ENCODE measurements at places on chromosomes 3 and 15.

DNA sequence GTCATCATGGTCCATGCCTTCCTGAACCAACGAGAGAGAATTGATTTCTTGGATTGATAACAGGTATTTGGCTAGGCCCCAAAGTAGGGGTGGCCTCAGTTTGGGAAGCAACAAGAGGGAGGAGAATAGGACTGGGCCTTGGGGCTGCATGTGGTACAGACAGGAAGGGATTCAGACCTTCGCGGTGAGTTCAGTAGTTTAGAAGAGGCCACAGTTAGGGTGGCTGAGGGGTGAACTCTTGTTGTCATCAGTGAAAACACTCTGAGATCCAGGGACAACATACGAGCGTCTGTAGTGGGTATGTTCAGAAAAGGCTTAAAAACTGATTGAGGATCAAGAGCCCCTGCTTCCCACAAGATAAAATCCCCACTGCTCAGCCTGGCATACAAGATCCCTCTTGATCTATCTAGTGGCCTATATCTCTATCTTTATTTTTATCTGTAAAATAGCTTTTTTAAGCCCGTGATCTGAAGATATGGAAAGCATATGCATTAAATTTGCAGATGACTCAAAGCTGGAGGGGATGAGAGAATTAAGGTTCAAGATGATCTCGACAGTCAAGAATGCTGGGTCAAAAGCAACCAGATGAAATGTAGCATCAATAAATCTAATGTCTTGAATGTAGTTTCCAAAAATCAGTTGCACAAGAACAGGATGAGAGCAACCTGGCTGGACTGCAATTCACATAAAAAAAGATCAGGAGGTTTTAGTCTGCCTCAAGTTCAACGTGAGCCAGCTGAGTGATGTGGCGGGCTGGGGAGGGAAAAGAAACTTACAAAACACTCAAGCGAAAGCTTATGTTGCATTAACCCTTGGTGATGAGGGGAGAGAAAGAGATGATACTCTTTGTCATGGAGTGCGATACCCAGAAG lies 221.1 kb upstream of the TLE3 start:
- DNase-seq = no peak

DNA sequence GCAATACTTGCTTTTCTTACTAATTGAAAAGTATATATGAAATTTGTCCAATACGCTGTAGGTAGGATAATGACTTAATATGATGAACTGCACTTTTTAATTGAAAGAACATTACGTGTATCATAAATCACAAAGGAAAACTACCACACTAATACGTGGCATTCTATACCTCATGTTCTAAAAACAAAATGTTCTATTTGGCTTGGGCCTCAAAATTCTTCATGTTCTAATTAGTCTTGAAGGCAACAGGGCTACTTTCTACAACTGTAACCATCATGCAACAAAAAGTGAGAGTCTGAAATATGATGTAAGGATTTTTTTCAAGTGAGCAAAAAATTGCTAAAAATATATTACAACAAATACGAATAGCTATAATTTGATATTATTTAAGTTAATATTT lies 19.8 kb downstream of the THRB start:
- no peak for DNase-seq

DNA sequence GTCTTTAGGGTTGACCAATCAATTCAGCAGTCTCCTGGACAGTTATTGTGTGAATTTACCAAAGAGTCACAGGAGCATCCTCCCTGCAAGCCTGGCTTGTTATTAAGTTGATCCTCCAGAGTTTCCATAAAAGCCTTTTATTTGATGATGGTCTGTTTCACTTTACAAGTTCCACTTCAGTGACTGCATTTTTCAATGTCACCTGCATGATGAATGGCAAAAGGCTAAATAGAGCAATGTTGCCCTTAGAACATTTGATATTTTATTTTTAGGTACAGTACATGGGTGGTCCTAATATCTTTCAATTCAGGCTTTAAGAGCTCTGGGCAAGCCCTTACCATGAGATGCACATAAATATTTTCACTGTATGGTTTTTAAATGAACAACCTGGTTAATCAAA lies 22.6 kb downstream of the GUCA1C start:
- DNase-seq = no peak

- DNase-seq = no peak
Observed at GRCh38 chr3:13353936-13354542, 66.1 kb downstream of the NUP210 start.

- no peak for DNase-seq
Observed at GRCh38 chr3:3714572-3714971, 84.7 kb upstream of the LRRN1 start.

GRCh38 chr15:41564286-41564959 lies 5.4 kb downstream of the TYRO3 start:
- no peak for DNase-seq

GRCh38 chr15:35657679-35658311 lies 111.8 kb upstream of the DPH6 start:
- no peak for DNase-seq

All from stimulated activated CD8-positive, alpha-beta memory T cell treated with anti-CD3 and anti-CD28 coated beads, Interleukin-15, amount 100 ng/mL, for 48 hours (primary cell).